Vagina (tissue), 2 donors: ENCODE measurements at places on chromosomes 5 and 9.
A peak's percentile ranks its signal among the peaks of the same experiment; 100 is the strongest.

DNA sequence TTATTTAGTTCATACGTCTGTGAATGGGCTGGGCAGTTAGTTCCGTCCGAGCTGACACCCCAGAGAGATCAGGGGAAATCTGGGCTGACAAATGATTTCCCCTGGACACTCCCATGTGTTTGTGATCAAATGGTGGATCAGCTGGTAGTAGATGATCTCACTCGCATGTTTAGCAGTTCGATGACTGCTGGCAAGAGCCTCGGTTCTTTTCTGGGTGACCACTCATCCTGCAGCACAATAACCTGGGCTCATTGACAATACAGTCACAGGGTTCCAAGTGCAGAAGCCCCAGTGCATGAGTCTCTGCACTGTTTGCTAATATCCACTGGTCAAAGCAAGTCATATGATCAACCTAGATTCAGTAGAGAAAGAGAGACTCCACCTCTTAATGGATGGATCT, 155.9 kb downstream of the NR2F1-AS1 start:
- no peaks in the 10 kb centered on the region for H3K27me3 ChIP-seq
- no peaks in the 10 kb centered on the region for H3K36me3 ChIP-seq
- peaks cover 10% of the 10 kb centered on the region for H3K4me1 ChIP-seq

DNA sequence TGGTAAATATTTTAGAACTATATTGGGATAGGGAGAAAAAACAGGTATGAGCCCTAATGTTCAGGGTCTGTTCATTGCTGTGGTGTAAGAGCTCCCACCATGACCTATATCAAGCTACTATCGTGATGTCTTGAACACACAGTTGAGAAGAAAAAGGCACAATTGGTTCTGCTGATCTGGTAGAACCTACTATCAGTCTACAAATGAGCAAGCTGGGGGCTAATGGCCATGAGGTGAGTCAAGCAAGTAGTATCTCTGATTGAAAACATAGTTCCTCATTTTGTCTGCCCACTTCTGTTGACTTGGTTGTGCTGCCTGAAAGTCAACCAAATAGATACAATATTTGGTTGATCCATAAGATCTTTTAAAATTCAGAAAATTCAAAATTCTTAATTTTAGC, 1026.3 kb downstream of the CDH12 start:
- H3K4me3 ChIP-seq = no peak overlapping the region
- no peaks in the 10 kb centered on the region for H3K4me1 ChIP-seq
- H3K27ac ChIP-seq = no peak overlapping the region
- no peak for DNase-seq
- no peaks in the 10 kb centered on the region for H3K36me3 ChIP-seq

DNA sequence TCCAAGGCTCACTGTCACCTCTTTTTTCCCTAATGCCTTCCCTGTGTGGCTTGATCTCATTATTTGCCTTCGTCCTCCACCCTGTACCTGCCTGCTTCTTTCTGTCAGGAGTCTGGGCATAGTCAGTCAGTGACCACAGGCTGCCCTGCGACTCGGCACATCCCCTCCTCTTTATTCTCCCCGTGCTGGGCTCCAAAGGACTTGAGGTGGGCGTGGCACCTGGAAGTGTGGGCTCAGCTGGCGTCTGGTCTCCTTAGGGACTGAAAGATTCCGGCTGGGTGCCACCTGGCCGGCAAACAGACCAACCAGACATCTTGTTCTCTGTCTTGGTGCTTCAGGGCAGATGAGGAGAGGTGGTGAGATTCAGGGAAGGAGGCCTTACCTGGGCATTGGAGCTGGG, 29.6 kb upstream of the PRDM12 start:
- DNase-seq = no peak
- H3K27me3 ChIP-seq = no peaks in the 10 kb centered on the region
- no peak overlapping the region for H3K27ac ChIP-seq
- no peaks in the 10 kb centered on the region for H3K4me1 ChIP-seq
- H3K4me3 ChIP-seq = no peak overlapping the region

GRCh38 chr9:97925497-97926334, 3.4 kb upstream of the TRMO start:
- DNase-seq = no peak
- no peaks in the 10 kb centered on the region for H3K27me3 ChIP-seq
- no peaks in the 10 kb centered on the region for H3K36me3 ChIP-seq
- H3K27ac ChIP-seq = no peak overlapping the region
- no peak overlapping the region for H3K4me3 ChIP-seq
- peaks cover 10% of the 10 kb centered on the region for H3K4me1 ChIP-seq

- DNase-seq = no peak
- no peaks in the 10 kb centered on the region for H3K4me1 ChIP-seq
- no peaks in the 10 kb centered on the region for H3K27me3 ChIP-seq
- no peak overlapping the region for H3K4me3 ChIP-seq
- no peaks in the 10 kb centered on the region for H3K36me3 ChIP-seq
Observed at GRCh38 chr9:33778700-33779351, 16.5 kb upstream of the PRSS3 start.

DNA sequence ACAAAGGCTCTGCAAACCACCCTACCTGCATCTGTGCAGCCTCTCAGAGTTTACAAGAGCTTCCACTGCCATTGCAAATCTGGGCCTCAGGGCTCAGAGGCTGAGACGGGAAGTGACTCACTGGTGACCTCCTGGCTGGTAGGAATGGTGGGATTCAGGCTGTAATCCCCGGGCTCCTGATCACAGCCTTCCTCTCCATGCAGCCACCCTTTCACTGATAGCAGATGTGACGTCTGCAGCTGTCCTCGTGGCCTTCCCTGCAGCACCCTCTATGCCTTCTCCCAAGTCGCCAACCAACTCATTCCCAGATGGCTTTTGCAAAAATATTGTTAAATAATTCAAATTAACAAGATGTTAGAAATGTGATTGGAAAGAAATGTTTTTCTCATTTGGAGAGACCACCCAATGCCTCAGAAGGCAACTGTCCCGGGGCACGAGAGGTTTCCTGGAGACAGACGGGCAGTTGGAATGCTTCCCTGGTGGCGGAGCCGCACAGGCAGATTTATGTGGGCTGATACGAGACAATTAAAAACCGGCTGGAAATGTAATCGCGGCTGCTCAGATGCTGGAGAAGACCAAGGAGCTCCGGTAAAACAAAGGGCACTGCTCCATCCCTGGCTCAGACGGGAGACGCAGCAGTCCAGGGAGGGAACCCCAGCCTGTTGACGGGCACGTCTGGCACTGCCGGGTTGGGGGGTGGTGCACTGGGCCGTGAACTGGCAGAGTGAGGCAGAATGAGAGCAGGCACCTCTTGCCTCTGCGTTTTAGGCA, 34.4 kb upstream of the SLC25A51 start:
- H3K4me1 ChIP-seq = peaks cover 33% of the 10 kb centered on the region
- H3K36me3 ChIP-seq = no peaks in the 10 kb centered on the region
- H3K4me3 ChIP-seq = no peak overlapping the region
- DNase-seq = no peak
- H3K27ac ChIP-seq = no peak overlapping the region
- H3K27me3 ChIP-seq = no peaks in the 10 kb centered on the region

GRCh38 chr5:121988488-121988887, 26.7 kb downstream of the SRFBP1 start:
- H3K27ac ChIP-seq = no peak overlapping the region
- H3K36me3 ChIP-seq = no peaks in the 10 kb centered on the region
- H3K4me1 ChIP-seq = no peaks in the 10 kb centered on the region
- no peak for DNase-seq
- no peaks in the 10 kb centered on the region for H3K27me3 ChIP-seq

GRCh38 chr5:116044073-116044472, 11.8 kb downstream of the ARL14EPL start:
- DNase-seq = no peak
- H3K36me3 ChIP-seq = no peaks in the 10 kb centered on the region
- no peaks in the 10 kb centered on the region for H3K4me1 ChIP-seq
- no peak overlapping the region for H3K4me3 ChIP-seq
- H3K27ac ChIP-seq = no peak overlapping the region

- H3K27me3 ChIP-seq = no peaks in the 10 kb centered on the region
- no peak overlapping the region for H3K4me3 ChIP-seq
- H3K4me1 ChIP-seq = no peaks in the 10 kb centered on the region
- no peaks in the 10 kb centered on the region for H3K36me3 ChIP-seq
- no peak for DNase-seq
Observed at GRCh38 chr5:153952893-153953292, 85.8 kb downstream of the FAM114A2 start.

DNA sequence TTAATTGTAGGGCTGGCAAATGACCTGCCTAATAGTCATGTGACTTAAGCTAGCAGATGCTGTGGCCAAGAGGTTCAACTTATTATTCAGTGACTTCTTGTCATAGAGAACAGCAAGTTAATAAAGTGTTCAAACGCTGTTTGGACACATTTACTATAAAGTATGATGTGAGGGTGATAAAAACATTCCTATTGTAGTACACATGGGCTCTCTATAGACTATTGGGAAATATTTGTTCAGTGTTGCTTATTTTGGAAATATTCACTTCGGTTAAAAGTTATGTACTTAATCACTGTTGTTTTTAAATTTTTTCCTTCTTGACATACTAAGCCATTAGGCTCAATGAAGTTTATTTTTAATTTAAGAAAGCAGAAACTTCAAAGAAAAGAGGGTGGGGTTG, 345.0 kb downstream of the NNT start:
- H3K4me1 ChIP-seq = no peaks in the 10 kb centered on the region
- no peak for DNase-seq
- no peaks in the 10 kb centered on the region for H3K27me3 ChIP-seq
- H3K4me3 ChIP-seq = no peak overlapping the region
- peak overlapping the region; percentile 31 for H3K27ac ChIP-seq
- no peaks in the 10 kb centered on the region for H3K36me3 ChIP-seq

GRCh38 chr5:132408965-132409364, 39.5 kb downstream of the SLC22A5 start:
- H3K4me3 ChIP-seq = no peak overlapping the region
- H3K27me3 ChIP-seq = no peaks in the 10 kb centered on the region
- DNase-seq = peak; percentile 79
- H3K4me1 ChIP-seq = peaks cover 36% of the 10 kb centered on the region
- H3K36me3 ChIP-seq = no peaks in the 10 kb centered on the region
- H3K27ac ChIP-seq = peak overlapping the region; percentile 99

DNA sequence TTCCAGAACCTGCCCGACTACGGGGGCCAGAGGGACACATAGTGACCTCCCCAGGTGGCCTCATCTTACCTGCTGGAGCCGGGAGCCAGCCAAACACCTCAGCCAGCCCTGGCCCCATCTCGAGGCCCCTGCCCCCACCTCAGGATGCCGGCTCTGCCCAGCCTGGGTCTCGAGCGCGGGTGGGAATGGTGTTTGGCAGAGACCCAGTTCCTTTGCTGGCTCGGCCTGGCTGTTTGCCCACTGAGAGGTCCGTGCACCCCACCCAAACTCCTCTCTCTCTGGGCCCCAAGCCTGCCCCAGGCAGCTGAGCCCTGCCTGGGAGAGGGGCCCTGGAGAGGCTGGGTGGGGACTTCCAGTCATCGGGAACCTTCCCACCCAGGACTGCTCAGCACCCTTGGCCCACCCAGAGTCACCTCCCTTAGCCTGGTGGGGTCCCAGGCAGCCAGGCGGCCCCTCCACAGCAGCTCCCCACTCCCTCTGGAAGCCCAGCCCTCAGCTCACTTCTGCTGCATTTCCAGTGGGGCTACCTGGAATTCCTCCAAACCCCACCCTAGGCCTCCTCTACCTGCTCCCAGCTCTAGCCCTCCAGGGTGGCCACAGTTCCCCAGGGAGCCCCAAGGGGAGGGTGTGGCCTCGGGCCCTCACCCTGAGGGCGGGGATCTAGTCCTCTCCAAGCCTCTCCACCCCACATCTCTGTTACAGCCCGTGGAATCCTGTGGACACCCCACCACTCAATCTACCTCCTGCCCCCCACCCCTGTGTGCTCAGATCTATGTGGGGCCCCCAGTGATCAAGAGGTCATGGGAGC, 42.4 kb upstream of the UBAC1 start:
- no peaks in the 10 kb centered on the region for H3K27me3 ChIP-seq
- no peak overlapping the region for H3K27ac ChIP-seq
- H3K36me3 ChIP-seq = no peaks in the 10 kb centered on the region
- no peak for DNase-seq
- peaks cover 22% of the 10 kb centered on the region for H3K4me1 ChIP-seq

DNA sequence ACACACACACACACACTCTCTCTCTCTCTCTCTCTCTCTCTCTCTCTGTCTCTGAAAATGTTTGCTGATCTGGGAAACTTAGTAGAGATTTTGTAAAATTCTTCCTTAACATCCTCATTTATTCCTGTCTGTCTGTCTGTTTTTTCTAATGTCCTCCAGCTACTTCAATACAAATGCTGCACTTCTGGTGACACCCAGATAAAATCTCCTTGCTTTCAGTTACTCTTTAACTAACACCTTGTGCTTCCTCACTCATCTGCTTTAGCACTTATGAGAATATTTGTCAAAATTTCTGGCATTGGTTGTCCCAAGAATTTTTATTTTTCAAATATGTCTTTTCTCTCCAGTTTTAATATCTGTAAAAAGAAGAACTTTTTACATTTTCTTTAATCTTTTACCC, 35.0 kb upstream of the ARRDC3 start:
- DNase-seq = no peak
- no peaks in the 10 kb centered on the region for H3K36me3 ChIP-seq
- no peaks in the 10 kb centered on the region for H3K4me1 ChIP-seq
- H3K4me3 ChIP-seq = no peak overlapping the region
- H3K27me3 ChIP-seq = no peaks in the 10 kb centered on the region
- H3K27ac ChIP-seq = no peak overlapping the region

DNA sequence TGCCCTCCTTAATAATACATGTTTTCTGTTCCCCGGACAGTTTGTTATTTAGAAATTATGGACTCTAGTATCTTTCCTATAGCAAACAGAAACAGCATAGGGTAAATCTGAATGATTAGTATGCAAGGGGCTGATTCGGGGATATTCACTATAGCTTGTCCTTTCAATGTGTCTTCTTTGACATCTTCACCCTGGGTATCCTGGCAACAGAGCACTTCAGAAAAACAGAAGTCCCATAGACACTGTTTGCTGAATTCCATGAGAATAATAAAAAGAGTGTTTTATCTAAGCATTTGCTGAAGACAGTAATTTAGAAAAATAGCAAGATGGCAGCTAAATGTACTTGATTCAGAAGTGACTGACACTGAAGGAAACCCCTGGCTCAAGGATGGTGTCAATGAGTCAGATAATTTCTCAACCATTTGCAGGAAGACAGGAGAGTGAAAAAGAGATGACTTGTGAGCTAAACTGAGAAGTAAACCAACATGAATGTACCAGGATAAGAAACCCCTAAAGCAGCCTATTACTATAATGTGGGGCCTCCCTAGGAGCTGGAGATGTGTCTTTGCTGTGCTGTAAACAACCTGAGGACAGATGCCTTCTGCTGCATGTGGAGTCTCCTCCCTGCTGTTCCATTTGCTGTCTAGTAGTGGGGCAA, 246.2 kb downstream of the MAN2A1 start:
- H3K4me3 ChIP-seq = no peak overlapping the region
- no peaks in the 10 kb centered on the region for H3K4me1 ChIP-seq
- DNase-seq = no peak
- no peaks in the 10 kb centered on the region for H3K27me3 ChIP-seq

DNA sequence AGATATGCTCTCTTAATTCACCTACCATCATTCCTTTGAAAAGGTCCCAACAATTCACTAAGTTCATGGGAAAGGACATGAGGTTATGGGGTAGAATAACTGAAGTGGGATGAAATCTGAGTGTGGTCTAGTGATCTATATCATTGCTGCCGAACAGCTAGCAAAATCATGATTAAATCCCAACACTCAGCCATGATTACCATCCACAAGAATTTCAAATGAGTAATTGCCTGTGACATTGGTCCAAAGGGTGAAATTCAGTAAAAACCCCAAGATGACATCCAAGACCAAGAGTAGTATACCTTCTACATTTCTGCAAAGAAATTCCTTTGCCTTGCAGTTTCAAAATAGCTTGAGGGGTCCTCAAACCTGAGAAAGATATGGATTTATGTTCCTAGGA, 225.6 kb downstream of the SPOCK1 start:
- DNase-seq = no peak
- no peaks in the 10 kb centered on the region for H3K27me3 ChIP-seq
- no peak overlapping the region for H3K4me3 ChIP-seq
- peaks cover 5% of the 10 kb centered on the region for H3K4me1 ChIP-seq

- H3K27ac ChIP-seq = no peak overlapping the region
- no peak for DNase-seq
- H3K4me3 ChIP-seq = no peak overlapping the region
Observed at GRCh38 chr9:9214066-9214465, 1398.7 kb downstream of the PTPRD start.
